ENCODE measurements at places on chromosomes 16 and 17. TPM values are rescaled to one million over a fixed set of nuclear protein-coding genes. Genes with fewer than 3 reads are reported as not detected.

Gene ZC3H18
- 48.1 TPM for total RNA-seq

Gene NOTUM
- 0.13 TPM for total RNA-seq

Gene RNF222
- not detected for total RNA-seq

- no peak for DNase-seq
Measured at GRCh38 chr17:42681976-42682721, at the start of gene CNTNAP1. CNTNAP1 (plus strand) TSS chr17:42682531; CDS start chr17:42682830, 299 bp downstream.

GRCh38 chr16:89561884-89562599 is 1.6 kb downstream of the RPL13 start:
- peak; percentile 59 for DNase-seq

DNA sequence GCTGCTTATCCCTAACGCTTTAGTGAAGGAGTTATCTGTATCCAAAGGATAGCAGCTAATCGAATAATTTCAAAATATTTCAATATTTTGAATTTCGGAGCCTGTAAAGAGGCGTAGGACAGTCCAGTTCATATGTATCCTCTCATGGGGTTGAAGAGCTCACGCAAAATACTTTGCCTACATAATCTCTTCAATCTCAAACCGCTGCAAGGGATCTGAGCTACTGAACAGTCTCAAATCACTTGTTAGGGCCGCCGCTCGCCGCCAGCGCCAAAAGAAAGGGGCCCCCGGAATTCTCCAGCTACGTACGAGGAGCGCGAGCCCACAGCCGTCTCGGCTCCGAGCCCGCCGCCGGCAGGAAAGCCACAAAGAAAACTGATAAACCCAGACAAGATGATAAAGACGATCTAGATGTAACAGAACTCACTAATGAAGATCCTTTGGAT is 601 bp upstream of the RFWD3 start:
- DNase-seq = peak; percentile 48

DNA sequence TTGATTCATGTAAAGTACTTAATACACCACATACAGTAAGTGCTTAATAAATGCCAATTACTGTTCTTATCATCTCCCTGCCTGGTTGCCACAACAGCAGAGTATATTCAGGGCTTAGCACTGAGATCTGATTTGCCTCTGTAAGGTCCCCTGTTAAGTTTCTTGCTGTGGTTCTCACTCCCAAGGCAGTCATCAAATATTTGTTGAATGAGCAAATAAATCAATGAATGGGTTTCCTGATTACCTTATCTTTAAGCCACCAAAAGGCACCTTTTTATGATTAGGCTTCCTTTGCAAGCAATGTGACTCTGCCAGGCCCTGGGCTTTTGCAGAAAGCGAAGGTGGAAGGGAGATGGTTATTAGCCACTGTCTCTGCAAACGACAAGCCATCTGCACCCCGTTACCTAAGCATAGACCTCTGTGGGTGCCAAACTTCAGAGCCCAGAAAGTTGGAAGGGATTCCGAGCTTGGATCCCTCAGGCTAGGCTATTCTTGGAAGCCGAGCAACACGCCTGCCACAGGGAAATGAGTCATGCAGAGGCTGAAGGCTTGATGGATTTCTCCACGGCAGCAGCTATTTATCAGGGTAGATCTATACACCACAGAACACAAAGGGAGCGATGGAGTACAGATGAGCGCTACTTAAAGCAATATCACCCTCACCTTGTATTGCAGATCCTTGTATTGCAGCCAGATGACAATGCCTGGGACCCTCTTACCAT is 102.0 kb downstream of the GRIN2A start:
- DNase-seq = no peak

- DNase-seq = no peak
Measured at GRCh38 chr17:73278465-73279453, 17.1 kb upstream of the CPSF4L start.

All from mucosa of descending colon (tissue), 3 donors.